ENCODE measurements at places on chromosomes 5 and 9.

- no peak for DNase-seq
These were observed 254.7 kb downstream of the NR3C1 start for GRCh38 chr5:143148771-143149170.

- no peak for DNase-seq
These were observed 429.2 kb downstream of the DMAC1 start for GRCh38 chr9:7370381-7370780.

GRCh38 chr5:67013719-67014118 is 182.9 kb downstream of the CD180 start:
- DNase-seq, result no peak

GRCh38 chr9:70902692-70903131 is 218.7 kb downstream of the TRPM3 start:
- DNase-seq, result no peak

GRCh38 chr9:33510262-33511183 is 13.5 kb upstream of the ANKRD18B start:
- DNase-seq, result no peak

GRCh38 chr9:70789086-70789485 is 332.3 kb downstream of the TRPM3 start:
- DNase-seq, result no peak

GRCh38 chr5:141942185-141942857 is 15.7 kb downstream of the PCDH12 start:
- no peak for DNase-seq

GRCh38 chr5:131488463-131488862 is 146.6 kb downstream of the RAPGEF6 start:
- DNase-seq, result no peak

DNA sequence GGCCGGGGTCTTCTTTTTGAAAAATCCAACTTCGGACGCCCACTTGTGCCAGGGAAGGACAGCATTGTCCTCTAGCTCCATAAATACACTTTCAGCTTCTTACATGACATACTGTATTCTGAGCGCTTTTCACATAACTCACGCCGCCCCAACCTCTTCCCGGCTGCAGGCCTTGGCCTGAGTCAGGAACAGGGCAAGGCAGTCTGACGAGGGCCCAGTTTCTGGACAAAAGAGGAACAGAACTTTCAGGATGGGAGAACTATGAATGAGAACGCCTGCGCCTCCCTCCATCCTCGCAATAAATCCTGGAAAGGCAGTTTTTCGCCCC is 650 bp downstream of the DCTN4 start:
- DNase-seq, result no peak

DNA sequence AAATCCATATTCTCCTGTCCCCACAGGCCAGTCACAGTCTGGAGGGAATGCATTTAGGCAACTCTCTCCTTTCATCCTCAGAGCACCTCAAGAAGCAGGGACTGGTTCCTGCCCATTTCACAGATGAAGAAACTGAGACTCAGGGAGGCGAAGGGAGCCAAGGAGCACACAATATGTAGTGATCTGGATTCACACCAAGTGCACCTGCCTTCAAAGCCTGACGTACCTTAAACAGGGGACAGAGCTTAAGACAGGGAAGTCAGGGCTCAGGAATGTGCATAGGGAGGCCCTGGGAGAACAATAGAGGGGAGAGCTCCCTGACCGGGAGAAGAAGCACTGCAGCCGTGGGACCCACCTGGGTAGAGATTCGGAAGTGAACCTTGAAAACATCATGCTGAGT is 83.0 kb downstream of the GABBR2 start:
- no peak for DNase-seq

- DNase-seq, result no peak
These were observed 18.9 kb upstream of the PFDN1 start for GRCh38 chr5:140321796-140322195.

DNA sequence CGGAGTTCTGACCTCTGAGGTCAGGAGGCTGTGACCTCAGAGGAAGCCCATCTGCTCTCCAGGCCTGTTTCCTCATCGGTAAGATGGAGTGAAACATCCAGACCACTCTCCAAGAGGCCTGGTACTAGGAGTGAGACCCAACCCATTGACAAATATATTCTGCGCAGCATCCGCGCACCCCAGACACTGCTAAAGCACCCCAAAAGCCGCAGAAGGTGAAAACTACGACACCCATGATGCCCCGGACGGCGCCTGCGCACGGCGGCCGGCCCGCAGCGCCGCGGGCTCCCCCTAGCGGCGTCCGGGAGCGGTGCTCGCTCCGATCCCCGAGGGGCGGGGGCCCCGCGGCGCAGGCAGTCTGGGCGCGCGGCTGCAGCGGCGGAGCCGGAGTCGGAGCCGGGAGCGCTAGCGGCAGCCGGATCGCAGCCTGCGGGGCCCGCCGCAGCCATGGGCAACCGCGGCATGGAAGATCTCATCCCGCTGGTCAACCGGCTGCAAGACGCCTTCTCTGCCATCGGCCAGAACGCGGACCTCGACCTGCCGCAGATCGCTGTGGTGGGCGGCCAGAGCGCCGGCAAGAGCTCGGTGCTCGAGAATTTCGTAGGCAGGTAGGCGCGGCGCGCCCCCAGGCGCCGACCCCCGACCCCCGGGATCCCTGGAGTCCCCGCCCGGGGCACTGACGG is at the start of gene DNM1:
Gene DNM1 (plus strand): TSS at position 356 of the 683 bp plus-strand sequence. CDS start 92 bp downstream, at position 448.
- no peak for DNase-seq

DNA sequence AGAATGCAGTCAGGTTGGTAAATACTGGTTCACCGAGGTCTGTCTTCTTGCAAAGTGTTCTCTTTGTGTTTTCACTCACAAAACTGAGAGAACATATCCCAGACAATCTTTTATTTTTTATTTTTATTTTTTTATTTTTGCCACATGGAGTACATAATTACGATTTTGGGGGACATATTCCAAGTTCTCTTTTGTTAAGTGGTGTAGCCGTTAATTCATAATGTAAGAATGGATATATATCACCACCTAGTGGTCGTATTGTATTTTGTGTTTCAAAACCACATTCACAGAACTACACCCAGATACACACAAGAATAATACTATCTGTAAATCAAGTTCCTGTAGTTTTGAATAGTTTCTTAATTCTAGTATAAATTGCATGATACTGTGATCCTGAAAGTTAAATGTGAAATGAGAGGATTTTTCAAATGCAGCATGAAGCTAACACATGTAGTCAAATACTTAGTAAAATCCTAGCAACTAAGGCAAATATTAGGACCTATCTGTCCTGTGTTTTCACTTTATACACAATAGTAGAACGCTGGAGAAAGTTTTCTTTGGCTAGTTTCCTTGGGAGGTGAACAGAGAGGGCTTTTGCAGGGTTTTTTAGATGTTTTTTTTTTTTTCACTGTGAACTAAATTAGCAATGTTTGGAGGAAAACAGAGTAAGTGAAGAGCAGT is 92.7 kb downstream of the VCAN start:
- DNase-seq, result no peak

DNA sequence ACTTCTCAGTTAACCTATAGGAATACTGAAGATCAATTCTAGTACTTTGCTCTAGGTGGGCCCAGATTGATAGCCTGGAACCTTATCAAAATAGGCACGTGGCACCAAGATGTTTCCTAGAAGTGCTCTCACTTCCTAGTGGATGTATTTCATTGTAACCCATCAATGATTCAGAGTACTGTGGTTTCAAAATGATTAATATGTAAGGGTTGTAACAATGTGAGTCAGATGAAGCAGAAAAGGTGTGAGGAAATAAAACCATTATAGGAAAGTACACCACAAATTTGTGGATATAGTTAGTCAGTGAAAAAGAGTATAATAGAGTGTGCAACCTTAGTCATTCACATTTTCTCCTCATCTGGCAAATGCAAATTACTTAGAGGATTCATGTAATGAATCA is 177.3 kb upstream of the FST start:
- no peak for DNase-seq

DNA sequence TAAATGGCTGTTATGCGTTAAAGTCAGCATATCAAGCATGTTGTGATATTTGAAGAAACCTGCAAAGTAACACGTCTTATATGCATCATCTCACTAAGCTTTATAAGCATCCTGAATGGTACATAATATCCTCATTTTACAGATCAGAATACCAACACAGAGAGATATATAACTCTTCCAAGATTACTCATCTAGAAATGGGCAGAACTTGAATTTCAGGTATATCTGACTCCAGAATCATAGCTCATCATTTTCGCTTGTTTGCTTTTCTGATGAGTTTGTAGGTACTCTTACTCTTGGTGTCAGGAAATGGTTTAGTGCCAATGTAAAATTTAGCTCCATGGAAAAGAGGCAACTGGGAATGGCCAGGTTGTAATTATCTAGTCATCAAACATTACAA is 232.3 kb upstream of the ANKH start:
- DNase-seq, result no peak

GRCh38 chr5:92552206-92553160 is 1028.5 kb downstream of the NR2F1-AS1 start:
- no peak for DNase-seq
